ENCODE measurements at places on chromosomes 12 and 14.

DNA sequence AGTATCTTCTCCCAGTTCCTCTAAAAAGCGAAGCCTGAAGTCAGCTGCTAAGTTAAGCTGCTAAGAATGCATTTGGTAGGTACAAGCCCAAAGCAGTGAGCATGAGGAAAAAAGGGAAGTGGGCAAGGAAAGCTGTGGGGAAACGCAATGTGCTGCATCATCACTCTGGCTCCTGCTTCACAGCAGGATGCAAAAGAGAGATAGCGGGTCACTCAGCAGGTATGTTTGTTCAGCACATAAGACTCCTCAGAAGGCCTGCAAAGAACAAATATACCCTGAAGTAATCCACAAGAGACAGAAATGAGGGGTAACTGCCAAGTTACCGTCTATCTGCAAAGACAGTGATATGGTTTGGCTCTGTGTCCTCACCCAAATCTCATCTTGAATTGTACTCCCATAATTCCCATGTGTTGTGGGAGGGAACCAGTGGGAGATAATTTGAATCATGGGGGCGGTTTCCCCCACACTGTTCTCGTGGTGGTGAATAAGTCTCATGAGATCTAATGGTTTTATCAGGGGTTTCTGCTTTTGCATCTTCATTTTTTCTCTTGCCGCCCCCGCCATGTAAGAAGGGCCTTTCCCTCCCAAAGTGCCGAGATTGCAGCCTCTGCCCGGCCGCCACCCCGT is 127.4 kb upstream of the EGLN3 start:
- DNase-seq: no peak

DNA sequence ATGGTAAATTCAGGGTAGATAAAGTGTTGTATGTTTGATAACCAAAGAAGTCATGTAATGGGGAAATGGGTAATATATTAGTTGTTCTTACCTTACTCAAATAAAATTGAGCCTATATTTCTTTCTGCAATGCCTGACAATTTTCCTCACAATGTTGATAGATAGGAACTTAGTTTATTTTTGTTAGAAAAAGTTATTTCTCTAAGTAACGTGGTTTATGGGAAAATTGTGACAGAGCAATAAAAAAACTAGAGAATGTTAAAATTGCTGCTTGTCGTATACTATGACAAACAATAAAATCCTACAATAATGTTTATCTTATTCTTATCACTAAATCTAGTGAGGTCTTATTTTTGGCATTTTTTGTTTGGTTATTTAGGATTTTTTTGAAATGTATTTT is 534.1 kb downstream of the TMTC2 start:
- no peak for DNase-seq

DNA sequence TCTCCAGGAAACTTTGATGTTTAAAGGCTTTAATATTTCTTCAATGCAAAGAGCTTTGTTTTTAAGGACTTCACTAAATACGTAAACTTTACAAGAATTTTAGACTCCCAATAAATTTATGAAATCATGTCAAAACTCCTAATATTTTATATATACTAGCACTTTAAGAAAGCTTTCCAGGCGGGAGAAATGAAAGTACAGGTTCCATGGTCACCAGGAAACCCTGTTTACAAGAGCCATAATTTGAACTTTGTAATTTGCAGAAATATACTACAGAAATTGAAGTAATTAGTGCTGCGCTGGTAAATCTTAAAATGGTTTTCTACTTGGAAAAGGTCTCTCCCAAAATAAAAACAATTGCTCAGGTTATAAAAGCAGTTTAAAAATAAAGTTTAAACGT is 8.8 kb downstream of the CCDC92 start:
- DNase-seq: no peak

GRCh38 chr14:28751467-28752058 is 15.0 kb upstream of the FOXG1 start:
- no peak for DNase-seq

DNA sequence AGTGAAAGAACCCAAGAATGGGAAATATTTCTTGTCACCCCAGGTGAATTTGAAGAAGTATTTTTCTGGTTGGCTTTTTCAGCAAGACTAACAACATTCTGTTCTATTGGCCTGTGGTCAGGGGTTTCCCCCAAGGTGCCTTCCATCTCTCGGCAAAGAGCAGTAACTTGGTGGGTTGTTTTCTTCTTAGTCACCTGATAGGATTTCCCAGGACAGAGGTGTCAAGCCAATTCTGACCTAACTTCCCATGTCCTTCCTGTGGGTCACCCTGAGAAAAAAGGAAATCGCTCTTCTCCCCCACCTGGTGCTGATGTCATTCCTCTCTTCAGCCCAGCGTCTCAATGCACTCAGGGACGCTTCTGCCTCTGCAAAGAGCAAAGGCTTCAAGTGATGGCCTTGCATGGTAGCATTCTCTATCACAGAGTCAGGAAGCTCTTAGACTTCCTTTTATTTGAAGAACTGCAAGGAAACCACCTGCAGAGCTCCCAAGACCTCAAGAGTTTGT is 16.1 kb upstream of the IFNG start:
- no peak for DNase-seq

GRCh38 chr12:126784328-126784921 is 1482.5 kb upstream of the TMEM132C start:
- DNase-seq: no peak

GRCh38 chr12:111753144-111753881 is 13.4 kb upstream of the ALDH2 start:
- peak; percentile 62 for DNase-seq

DNA sequence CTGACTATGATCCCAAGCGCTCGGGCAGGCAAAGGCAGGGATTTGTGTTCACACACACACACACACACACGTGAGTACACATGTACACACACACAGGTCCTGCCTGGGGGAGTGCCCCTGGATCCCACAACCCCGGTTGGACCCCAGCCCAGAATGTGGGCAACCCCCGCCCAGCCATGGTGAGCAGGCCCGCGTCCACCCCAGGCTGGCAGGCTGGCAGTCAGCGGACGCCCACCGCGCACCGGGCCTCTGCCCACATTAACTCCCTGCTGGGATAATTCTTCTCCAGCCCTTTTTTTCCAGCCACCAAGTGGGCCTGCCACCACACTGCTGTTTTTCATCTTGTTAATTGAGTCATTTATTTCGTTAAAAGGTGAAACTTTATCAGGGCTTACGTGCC is 256.2 kb downstream of the BCL11B start:
- DNase-seq: no peak

DNA sequence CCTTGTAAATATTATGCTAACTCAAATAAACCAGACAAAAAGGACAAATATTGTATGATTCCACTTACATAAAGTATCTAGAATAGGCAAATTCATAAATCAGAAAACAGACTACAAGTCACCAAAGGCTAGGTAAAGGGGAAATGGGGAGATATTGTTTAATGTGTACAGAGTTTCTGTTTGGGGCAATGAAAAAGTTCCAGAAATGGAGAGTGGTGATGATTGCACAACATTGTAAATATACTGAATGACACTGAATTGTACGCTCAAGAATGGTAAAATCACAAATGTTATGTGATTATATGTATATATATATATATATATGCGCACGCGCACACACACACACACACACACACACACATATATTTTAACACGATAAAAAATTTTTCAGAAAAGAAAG is 182.5 kb downstream of the SLC2A13 start:
- DNase-seq: no peak

GRCh38 chr14:79473651-79474050 is 737.7 kb downstream of the DIO2 start:
- no peak for DNase-seq

DNA sequence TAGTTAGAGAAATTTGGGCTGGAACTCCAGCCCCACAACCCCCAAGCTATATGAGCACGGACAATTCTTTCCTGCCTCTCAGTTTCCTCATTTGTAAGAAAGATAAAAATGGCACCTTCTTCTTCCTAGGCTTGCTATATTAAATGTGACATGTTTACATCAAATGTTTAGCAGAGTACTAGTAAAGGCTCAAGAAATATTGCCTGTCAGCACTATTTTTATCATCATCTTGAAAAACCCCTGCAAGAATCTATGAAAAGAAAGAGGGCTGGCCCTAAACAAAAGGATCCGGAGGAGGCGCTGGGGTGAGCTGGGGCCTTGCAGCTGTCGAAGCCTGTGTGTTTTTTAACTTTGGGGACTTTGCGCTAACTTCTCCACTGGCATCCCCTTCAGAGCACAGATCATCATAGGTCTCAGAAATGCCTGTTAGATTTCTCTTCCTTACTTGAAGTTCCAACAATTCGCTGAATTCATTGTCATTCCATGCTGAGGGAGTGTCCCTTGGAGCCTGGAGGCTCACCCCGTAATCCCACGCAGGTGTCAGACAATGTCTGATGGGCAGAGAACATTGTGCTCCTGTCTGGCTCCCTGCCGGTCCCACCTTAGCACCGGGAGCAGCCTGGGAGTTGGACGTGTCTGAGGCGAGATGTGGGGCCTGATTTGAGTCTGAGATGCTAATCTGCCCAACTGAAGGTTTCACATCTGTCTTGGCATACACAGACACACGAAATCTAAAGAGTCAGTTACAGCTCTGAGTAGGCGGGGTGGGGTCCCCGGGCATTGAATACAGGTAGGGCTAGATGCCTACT is 206.8 kb downstream of the NUAK1 start:
- DNase-seq: no peak

GRCh38 chr12:53683494-53683893 is 7.6 kb upstream of the ATP5MC2 start:
- no peak for DNase-seq

DNA sequence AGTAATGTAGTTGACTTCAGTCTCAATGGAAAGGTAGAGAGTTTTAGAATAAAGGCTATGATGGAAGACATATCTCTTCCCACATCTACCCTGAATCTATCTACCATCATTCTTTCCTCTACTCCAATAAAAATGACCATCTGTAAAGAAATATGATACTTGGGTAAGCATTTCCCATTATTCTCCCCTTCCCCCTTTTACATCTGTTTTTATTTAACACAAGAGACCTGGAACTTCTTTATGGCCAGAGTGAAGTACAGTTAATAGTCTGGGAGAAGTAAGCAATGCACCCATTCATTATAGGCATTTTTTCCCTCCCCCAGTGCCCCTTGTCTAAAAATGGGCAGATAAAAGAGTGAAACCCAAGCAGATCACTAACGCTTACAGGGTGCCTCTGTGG is 6.5 kb downstream of the TPH2 start:
- DNase-seq: no peak
